ENCODE measurements at places on chromosomes 3 and 15. TPM values are rescaled to one million over a fixed set of nuclear protein-coding genes. Genes with fewer than 3 reads are reported as not detected.

Gene LSAMP
- total RNA-seq: 20.7 TPM

Gene RFX7
- 36.5 TPM for total RNA-seq

GRCh38 chr3:32302601-32303398 lies 64.3 kb downstream of the CMTM8 start:
- peaks cover 7% of the 10 kb centered on the region for H3K36me3 ChIP-seq
- no peaks in the 10 kb centered on the region for H3K27me3 ChIP-seq
- DNase-seq: no peak
- peaks cover 39% of the 10 kb centered on the region for H3K4me1 ChIP-seq

Gene SENP8
- 4.7 TPM for total RNA-seq

Gene ABI3BP
- not detected for total RNA-seq

DNA sequence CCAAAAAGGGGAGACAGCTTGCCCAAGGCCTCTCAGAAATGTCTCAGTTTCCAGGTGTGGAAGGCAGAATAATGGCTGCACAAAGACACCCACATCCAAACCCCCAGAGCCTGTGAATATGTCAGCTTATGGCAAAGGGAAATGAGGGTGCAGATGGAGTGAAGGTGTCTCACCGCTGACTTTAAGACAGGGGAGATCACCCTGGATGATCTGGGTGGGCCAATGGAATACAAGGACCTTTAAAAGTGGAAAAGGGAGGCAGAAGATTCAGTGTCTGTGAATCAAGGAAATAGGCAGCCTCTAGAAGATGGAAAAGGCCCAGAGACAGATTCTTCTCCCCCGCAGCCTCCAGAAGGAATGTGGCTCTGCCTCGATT lies 48.8 kb upstream of the ATP2B2 start:
- no peak overlapping the region for H3K4me3 ChIP-seq
- H3K36me3 ChIP-seq: no peaks in the 10 kb centered on the region
- peaks cover 3% of the 10 kb centered on the region for H3K27me3 ChIP-seq
- H3K4me1 ChIP-seq: peaks cover 11% of the 10 kb centered on the region
- DNase-seq: no peak

Gene TMCO5A
- total RNA-seq: not detected

- H3K4me1 ChIP-seq: peaks cover 1% of the 10 kb centered on the region
- no peaks in the 10 kb centered on the region for H3K27me3 ChIP-seq
- H3K27ac ChIP-seq: peak overlapping the region; percentile 0
Measured at GRCh38 chr15:55819397-55820034, 76.6 kb upstream of the PRTG start.

GRCh38 chr3:51975852-51976549 lies 1.1 kb downstream of the ABHD14A start:
- peaks cover 10% of the 10 kb centered on the region for H3K4me1 ChIP-seq
- H3K36me3 ChIP-seq: no peaks in the 10 kb centered on the region
- peak; percentile 52 for DNase-seq

Gene SCG5
- 18.2 TPM for total RNA-seq

Gene ARHGEF26
- 10.8 TPM for total RNA-seq

- H3K27me3 ChIP-seq: no peaks in the 10 kb centered on the region
- no peak overlapping the region for H3K27ac ChIP-seq
- H3K4me3 ChIP-seq: no peak overlapping the region
- no peak for DNase-seq
Measured at GRCh38 chr3:22431334-22431733, 680.3 kb upstream of the ZNF385D start.

DNA sequence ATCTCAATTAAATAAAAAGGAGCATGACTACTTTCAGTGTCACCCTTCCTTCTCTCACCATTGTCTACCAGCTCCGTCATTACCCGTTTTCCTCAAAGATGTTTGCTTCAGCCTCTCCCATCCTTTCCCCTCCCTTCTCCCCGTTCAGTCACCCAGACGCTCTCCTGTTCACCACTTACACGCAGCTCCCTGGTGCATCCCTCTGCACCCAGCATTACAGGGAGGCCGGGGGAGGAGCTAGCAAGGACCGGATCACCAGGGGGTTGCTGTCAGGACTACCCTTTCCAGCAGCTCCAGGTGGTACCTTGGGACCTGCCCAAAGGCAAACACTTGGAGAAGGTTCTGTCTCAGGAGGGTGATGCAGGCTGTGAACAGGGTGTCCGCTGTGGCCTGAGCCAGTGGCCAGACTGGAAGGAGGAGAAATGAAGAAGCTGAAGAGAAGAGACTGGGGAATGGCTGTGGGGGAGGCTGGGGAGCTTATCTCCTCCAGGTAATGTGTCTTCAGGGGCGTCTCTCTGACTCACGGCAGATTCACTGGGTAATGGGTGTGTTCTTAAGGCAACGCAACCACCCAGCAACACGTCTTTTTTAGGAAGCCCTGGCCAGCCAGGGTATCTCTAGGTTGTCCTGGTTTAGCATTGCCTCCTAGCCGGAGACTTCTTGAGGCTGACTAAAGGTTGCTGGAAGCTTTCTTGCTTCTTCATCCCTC lies 21.8 kb upstream of the BDH1 start:
- peaks cover 25% of the 10 kb centered on the region for H3K4me1 ChIP-seq
- H3K27me3 ChIP-seq: peaks cover 4% of the 10 kb centered on the region
- no peak overlapping the region for H3K4me3 ChIP-seq
- no peak for DNase-seq

DNA sequence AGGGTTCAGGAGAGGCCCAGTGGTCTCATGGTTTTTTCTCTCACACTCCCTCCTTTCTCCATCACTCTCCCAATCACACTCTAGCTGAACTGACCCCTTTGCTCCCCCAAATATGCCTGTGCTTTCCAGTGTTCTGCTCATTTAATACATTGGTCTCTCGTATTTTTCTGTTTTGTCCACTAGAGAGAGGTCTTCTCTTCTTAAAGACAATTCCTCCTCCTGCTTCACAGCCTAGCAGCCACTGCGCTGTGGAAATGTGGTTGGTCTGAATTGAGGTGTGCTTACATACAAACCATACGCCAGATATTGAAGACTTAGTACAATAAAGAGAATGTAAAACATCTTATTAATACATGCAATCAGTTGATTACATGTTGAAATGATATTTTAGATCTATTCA lies 60.6 kb upstream of the XCR1 start:
- peaks cover 3% of the 10 kb centered on the region for H3K27me3 ChIP-seq
- H3K4me3 ChIP-seq: no peak overlapping the region
- DNase-seq: no peak

- H3K27me3 ChIP-seq: peaks cover 28% of the 10 kb centered on the region
- H3K27ac ChIP-seq: no peak overlapping the region
- peaks cover 2% of the 10 kb centered on the region for H3K4me1 ChIP-seq
- no peak overlapping the region for H3K4me3 ChIP-seq
Measured at GRCh38 chr3:129023909-129024308, 22.8 kb downstream of the EFCC1 start.

GRCh38 chr3:56851966-56852884 lies 50.5 kb upstream of the ARHGEF3 start:
- H3K4me1 ChIP-seq: peaks cover 18% of the 10 kb centered on the region
- no peaks in the 10 kb centered on the region for H3K27me3 ChIP-seq

Gene GRIP2
- total RNA-seq: 11.2 TPM

Gene GABRR3
- not detected for total RNA-seq

GRCh38 chr15:68284616-68285258 lies 7.2 kb downstream of the FEM1B start:
- no peak overlapping the region for H3K4me3 ChIP-seq
- DNase-seq: no peak
- peaks cover 21% of the 10 kb centered on the region for H3K36me3 ChIP-seq
- H3K27ac ChIP-seq: no peak overlapping the region
- H3K4me1 ChIP-seq: peaks cover 26% of the 10 kb centered on the region
- no peaks in the 10 kb centered on the region for H3K27me3 ChIP-seq

Gene SATB1
- total RNA-seq: 65.6 TPM

- peak overlapping the region; percentile 59 for H3K27ac ChIP-seq
- DNase-seq: no peak
- peaks cover 45% of the 10 kb centered on the region for H3K4me1 ChIP-seq
- peaks cover 15% of the 10 kb centered on the region for H3K36me3 ChIP-seq
Measured at GRCh38 chr3:171803044-171803443, 7.2 kb downstream of the PLD1 start.

- no peak overlapping the region for H3K4me3 ChIP-seq
- H3K27ac ChIP-seq: no peak overlapping the region
- peaks cover 43% of the 10 kb centered on the region for H3K27me3 ChIP-seq
- no peaks in the 10 kb centered on the region for H3K36me3 ChIP-seq
Measured at GRCh38 chr15:101455291-101456025, 34.0 kb downstream of the PCSK6 start.

DNA sequence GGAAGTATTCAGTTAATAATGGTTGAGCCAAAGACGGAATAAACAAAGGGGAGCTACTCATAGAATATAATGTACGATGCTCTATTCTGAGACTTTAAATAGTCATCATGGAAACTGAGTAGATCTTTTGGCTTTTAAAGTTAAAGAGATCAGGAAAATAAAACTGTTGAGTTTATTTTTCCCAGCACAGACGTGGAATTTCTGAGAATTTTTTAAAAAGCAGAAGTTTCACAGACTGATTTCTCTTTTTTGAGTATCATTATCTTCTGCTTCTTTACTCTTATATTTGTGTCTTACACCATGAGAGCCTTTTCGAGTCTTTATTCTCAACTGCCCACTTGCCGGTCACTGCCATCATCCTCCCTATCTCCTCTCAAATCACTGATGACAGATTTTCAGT lies 13.2 kb downstream of the P2RY14 start:
- peaks cover 2% of the 10 kb centered on the region for H3K36me3 ChIP-seq
- no peaks in the 10 kb centered on the region for H3K4me1 ChIP-seq
- H3K27ac ChIP-seq: no peak overlapping the region
- H3K4me3 ChIP-seq: no peak overlapping the region
- no peaks in the 10 kb centered on the region for H3K27me3 ChIP-seq

Gene CHDH
- total RNA-seq: 17.9 TPM

DNA sequence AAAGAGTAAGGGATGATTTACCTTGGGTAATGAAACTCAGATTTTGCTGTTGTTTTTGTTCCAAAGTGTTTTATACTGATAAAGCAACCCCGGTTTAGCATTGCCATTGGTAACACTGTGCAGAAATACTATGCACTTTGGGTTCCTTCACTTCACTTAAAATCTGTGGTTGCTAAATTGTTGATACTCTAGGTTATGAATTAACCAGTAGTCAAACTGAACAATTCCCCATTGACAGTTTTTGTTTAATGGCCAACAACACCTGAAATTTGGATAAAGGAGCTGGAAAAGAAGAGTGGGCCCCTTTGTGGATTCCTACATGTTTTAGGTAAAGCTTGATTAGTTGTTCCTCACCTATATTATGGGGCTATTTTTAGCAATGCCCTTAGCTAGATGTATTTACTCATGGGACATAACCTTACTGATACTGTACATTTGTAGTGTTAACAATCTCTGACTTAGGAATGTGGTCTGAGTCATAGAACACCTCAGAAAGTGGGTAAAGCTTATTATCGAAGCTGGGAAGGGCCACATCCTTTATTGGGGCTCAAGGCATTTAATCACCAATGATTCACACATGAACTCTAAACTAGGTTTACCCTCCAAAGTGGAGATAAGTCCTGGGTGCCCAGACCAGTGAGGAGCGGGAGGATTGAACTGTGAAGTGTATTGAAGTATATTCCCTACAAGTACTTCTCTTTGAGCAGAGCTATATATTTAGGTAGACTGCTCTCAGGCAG lies 29.5 kb upstream of the THRB start:
- H3K27ac ChIP-seq: peak overlapping the region; percentile 86
- H3K4me3 ChIP-seq: no peak overlapping the region
- H3K27me3 ChIP-seq: peaks cover 11% of the 10 kb centered on the region

DNA sequence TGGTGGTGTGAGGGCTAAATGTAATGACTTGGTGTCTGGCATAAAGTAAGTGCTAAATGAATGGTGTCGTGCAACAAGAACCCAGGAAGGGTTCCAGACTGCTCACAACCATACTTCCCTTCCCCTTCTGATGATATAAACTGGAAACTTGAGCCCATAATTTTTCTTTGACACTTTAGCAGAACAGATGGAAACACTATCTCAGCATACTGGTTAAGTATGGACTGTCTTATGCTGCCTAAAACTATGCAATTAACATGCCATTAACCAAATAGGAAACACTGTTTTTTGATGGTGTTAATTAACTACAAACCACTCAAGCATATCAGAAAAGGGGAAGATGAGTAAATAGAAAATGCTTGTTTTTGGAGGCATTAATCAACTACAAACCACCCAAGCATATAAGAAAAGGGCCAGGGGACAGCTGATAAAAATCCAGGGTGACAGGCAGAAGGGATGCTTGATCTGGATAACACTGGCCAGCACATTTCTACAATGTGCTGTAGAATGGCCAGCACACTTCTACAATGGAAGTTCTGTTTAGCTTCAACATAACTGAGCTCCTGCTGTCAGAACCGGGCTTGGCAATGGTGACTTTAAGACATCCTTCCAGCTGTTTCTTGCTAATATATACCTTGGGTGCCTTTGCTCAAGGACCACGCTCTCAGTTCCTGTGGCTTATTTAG lies 85.5 kb upstream of the FAM3D start:
- H3K27me3 ChIP-seq: no peaks in the 10 kb centered on the region
- H3K27ac ChIP-seq: no peak overlapping the region
- no peak overlapping the region for H3K4me3 ChIP-seq
- DNase-seq: no peak
- peaks cover 8% of the 10 kb centered on the region for H3K4me1 ChIP-seq

DNA sequence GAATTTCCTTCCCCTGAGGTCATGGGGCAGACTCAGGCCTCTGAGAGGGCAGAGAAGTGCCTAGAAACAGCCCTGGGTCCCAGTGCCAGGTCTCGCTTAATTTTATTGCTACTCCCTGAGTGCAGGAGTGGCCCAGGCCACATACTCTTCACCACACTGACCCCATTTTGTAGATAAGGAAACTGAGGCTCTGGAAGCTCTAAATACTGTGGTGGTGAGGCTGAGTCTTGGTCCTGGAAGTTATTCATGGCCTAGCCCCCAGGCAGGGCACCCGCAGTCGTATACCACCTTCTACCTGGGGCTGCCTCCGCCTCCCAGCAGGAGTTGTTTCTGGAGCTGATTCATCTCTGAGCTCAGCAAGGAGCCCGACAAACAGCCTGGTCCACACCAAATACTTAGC lies 9.8 kb downstream of the ATP2B2 start:
- H3K27me3 ChIP-seq: peaks cover 6% of the 10 kb centered on the region
- DNase-seq: no peak
- no peak overlapping the region for H3K4me3 ChIP-seq
- no peaks in the 10 kb centered on the region for H3K36me3 ChIP-seq
- no peak overlapping the region for H3K27ac ChIP-seq

All from progenitor cell of endocrine pancreas (in vitro differentiated cells).